ENCODE measurements at places on chromosomes 4 and X.

DNA sequence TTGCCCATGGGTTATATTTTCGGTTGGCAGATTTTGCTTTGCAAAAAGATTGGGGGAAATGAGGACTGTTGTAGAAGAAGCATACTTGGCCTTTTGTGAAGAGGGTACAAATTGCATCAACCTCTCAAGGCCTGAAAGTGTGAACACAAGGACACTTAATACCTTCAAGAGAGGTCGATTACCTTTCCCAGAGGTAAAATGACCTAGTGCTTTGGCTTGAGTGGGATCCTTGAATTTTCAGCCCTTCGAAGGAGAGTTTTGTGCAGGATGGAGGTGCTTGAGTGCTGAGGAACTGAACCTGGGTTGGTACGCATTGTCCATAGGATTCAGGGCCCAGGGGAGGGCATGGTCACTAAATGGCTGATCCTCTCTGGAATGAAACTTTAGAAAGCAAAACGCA is 27.6 kb upstream of the NKAP start:
- no peak for DNase-seq

- no peak for DNase-seq
Measured at GRCh38 chr4:5385741-5386311, 322.5 kb downstream of the EVC2 start.

- DNase-seq = no peak
Measured at GRCh38 chrX:110180176-110180927, 137.5 kb downstream of the AMMECR1 start.

GRCh38 chr4:70979445-70980008 is 13.9 kb upstream of the DCK start:
- no peak for DNase-seq

DNA sequence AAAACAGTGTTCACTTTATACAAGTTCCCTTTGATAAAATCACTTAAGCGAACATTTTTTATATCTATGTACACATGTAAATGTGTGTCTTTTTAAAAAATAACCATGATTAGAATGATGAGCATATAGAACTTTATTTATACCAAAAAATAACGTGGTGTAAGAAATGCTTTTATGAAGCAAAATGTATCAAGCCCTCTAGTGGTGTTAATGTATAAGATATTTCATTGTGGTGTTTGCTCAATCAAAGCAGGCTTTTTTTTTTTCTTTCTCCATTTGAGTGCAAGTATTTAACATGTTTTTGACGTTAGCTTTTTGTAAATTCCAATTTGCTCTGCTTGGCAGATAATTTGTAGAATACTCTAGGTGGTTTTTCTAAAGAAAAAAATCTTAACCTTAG is 2092.4 kb upstream of the TENM3 start:
- DNase-seq = peak; percentile 47

- no peak for DNase-seq
Measured at GRCh38 chr4:11741190-11741652, 312.5 kb upstream of the HS3ST1 start.

- DNase-seq = no peak
Measured at GRCh38 chr4:56640621-56641493, 40.2 kb downstream of the HOPX start.

DNA sequence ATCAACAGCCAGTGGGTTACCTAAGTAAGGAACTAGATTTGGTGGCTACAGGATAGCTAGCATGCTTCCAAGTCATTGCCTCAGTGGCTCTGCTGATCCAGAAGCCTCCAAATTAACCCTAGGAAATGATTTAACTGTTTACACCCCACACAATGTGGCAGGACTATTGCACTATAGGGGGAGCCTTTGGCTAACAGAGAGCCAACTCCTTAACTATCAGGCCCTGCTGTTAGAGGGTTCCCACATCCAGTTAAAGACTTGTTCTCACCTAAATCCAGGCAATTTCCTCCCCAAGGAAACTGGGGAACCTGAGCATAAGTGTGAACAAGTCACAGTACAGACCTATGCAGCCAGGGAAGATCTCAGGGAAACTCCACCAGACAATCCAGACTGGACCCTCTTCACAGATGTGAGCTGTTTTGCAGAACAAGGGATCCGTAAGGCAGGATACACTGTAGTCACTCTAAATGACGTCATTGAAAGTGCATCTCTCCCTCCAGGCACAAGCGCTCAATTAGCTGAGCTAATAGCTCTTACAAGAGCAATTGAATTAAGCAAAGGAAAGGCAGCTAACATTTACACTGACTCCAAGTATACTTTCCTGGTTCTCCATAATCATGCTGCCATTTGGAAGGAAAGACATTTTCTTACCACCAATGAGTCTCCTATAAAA is 185.3 kb upstream of the SPOCK3 start:
- DNase-seq = no peak

DNA sequence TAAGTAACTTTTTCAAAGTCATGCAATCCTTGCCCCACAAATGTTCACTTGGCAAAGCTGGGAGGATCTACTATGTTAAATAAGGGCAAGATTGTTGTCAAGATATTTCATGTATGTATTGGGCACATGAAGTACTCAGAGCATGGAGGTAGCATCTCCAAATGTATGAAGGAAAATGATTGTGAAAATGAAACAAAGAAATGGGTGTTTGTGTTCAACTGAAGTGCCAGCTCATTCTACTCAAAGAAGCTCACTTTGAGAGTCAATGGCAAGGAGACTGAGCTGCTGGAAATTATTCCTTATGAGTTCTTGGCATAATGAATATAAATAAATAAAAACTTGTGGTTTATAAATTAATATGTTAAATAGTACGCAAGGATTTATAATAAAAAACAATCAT is 124.5 kb upstream of the ARSJ start:
- no peak for DNase-seq

GRCh38 chrX:109776432-109776831 is 43.4 kb upstream of the ACSL4 start:
- DNase-seq = no peak

GRCh38 chr4:183354219-183354618 is 32.0 kb upstream of the CLDN24 start:
- DNase-seq = no peak

- no peak for DNase-seq
Measured at GRCh38 chr4:147482281-147482680, 1.4 kb downstream of the EDNRA start.

GRCh38 chrX:8284131-8284530 is 113.1 kb upstream of the VCX2 start:
- peak; percentile 32 for DNase-seq

- DNase-seq = no peak
Measured at GRCh38 chr4:108852691-108853090, 89.8 kb upstream of the ETNPPL start.

DNA sequence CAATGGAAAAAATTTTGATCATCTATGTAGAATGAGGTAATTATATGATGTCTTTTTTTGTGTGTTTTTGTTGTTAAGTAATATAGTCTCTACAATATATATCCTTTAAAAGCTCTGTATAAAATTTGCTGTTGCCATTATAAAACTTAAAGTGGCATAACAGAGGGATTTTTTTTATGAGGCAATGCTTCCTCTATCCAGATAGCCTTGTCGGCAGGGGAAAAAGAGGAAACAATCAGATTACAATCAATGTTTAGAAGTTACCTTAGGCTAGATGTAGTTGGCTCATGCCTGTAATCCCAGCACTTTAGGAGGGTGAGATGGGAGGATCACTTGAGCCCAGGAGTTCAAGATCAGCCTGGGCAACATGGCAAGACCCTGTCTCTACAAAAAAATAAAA is 86.8 kb downstream of the DIAPH2 start:
- no peak for DNase-seq

GRCh38 chr4:86582410-86582809 is 11.7 kb upstream of the PTPN13 start:
- DNase-seq = no peak

- DNase-seq = no peak
Measured at GRCh38 chrX:135178636-135179035, 7.4 kb upstream of the CT55 start.

- no peak for DNase-seq
Measured at GRCh38 chrX:41110801-41111625, 25.8 kb downstream of the USP9X start.

DNA sequence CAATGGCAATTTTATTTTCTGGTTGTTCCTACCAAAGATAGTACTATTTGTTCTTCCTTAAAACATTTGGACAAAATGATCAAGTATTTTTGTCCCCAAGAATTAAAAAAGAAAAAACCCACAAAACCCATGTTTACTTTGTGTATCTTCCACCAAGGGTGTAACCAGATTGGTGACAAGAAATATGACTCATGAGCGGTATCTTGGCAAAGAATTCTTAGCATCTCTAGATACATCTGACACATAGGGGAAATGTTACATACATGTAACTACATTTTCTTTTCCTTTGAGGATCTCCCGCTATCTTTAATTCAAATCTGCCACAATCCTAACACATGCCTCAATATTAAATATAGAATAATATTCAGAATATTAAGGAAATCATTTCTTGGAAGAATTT is 78.7 kb downstream of the WDFY3 start:
- peak; percentile 12 for DNase-seq

- DNase-seq = no peak
Measured at GRCh38 chrX:118216087-118216486, 99.5 kb upstream of the KLHL13 start.

DNA sequence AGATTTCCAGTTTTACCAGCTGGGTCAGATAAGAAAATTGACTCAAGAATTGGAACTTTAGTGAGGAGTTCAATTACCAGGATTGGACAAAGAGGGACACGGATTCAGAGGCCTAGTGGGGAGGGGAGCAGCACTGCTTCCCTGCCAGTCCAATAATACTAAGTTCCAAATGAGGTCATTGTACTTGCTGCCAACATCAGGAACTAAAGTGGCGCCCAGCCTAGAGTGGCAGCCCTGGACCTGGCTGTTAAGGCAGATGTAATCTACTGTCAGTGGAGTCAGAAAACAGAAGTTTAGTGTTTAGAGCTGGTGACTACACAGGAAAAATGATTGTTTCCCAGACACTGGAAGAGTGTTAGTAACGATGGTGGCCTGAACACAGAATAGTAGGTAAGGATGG is 42.7 kb upstream of the RAPGEF2 start:
- no peak for DNase-seq

DNA sequence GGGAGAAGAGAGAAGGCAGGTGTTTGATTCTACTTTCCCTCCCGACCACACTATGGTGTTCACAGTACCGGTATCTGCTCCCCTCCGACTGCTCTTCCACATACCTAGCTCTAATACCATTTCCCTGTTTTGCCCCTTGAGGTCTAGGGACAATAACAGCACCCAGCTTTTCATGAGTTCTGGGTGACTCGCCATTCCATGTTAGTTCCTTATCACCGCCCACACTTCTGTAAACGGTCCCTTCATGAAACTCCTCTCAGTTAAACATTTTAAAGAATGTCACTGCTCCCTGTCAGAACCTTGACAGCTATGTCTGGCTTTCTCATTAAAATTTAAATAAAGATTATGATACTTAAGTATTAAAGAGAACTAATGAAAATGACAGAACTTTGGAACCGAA is 136.7 kb downstream of the ADAMTS3 start:
- DNase-seq = no peak

GRCh38 chr4:73822389-73822788 is 14.1 kb upstream of the CXCL6 start:
- DNase-seq = no peak

DNA sequence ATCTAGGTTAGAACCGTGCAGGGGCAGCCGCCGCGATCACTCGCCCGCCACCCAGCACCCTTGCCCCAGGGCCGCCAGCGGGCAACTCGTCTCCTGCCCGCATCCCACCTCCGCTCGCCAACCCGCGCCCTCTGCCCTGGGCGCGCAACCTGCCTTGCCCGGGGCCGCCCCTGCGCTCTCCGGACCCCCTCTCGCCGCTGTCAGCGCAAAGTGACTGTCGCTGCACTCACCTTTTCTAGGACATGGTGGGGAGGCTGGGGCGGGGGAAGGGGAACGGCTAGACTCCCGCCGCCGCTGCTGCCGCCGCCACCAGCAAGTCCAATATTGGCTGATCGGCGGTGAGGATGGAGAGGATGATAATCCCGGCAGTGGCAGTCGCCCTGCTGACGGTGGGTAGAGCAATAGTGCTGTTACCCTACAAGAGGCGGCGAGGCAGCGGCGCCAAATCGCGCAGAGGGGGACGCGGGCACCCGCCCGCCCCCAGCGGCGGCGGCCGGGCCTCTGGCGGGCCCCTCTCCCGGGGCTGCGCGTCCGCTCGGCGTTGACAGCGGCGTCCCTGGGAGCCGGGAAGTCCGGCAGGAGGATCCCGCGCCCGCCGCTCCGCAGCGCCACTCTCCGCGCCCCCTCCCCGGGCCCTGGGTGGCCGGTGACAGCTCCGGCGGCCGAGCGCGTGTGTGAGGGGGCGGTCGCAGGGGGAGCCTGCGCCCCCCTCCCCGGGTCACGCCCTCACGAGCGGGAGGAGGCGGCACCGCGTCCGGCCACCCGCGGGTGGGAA is 2.3 kb upstream of the NR3C2 start:
- no peak for DNase-seq

- no peak for DNase-seq
Measured at GRCh38 chrX:123720486-123720885, 12.4 kb downstream of the THOC2 start.

All from RKO (cell line).